Stimulated activated CD4-positive, alpha-beta T cell treated with anti-CD3 and anti-CD28 coated beads, TNF-alpha, amount 100 ng/mL, for 48 hours (primary cell): ENCODE measurements at places on chromosomes 7 and 10.

- DNase-seq = no peak
Measured at GRCh38 chr7:128453836-128454804, 1.6 kb upstream of the HILPDA start.

DNA sequence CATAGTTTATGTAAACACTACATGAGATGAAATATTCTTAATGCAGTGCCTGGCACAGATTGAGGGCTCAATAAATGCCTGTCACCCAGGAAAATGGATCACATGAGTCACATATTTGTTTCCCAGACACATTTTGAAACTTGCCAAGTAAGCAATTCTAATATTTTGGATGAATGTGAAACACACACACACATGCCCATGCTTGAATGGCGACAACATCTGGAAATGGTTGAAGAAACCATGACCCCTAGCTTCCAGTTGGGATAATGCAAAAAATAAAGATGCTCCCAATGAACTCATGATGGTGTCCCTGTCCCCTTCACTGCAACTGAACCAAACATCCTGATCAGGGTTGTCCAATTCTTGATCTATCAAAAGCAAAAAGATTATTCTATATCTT is 797.3 kb downstream of the XPNPEP1 start:
- no peak for DNase-seq

GRCh38 chr7:29196191-29196590 is 1.6 kb downstream of the CHN2 start:
- no peak for DNase-seq

DNA sequence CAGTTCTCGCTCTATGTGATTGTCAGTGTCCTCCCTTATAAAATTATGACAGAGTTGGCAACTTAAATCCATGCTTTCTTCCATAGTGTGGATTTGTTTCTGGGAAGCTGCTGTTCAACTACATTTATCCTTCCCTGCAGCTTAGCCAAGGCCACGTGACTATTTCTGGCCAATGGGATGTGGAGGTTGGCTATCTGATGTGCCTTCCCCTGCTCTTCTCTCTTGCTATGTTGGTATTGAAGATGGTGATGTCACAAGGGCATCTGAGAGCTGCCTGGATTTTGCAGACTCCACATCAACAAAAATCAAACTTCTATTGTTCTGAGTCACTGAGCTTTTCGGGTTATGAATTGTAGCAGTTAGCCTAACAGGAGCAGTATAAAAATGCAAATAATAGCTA is 164.9 kb upstream of the RHOBTB1 start:
- no peak for DNase-seq

DNA sequence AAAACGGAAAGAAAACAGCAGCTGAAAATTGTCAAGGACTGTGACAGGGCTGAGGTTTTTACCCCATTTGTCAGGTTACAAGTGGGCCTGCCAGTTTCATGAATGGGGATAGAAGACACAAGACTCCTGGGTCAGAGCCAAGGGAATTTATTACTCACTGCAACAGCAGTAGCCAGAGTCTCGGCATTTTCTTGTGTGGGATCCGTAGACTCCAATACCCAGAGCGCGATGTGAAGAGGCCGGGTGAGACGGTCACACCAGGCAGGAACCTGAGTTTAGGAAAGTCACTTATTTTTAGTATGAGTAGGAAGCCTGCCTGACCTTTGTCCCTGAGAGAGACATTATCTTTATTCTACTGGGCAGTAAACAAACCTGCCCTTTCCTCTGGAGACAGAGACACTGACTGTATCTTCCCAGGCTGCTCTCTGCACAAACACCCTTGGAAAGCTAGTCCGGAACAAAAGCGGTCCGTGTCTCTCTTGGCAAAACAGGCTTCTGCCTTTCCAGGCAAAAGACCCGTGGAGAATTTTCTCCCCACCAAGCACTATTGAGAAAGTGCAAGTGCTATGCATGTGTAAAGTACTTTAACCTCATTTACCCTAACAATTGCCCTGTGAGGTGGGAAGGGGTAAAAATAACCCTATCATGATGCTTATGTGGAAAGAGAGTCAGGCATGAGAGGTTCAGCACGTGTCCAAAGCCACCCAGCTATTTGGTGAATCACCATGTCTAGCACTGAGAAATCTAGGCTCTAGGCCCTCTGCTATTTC is 58.4 kb downstream of the JCAD start:
- no peak for DNase-seq

GRCh38 chr7:100965723-100966541 is 3.4 kb upstream of the MUC12 start:
- peak; percentile 73 for DNase-seq

DNA sequence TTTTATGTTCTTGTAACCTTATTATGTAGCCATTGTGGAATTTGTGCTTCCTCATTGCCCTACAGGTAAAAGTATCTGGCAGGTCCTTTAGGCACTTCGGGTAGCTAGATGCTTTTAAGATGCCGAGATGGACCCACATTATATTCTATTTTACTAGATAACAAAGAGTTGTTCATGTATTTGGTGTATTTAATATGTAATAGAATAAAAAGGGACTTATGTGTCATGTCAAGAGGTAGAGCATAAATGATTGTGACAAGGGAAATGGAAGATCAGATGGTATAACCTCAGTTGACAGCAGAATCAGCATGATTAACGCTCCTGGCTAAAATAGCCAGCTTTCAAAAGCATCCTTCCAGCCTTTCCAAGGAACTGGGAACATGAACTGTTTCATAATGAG is 50.6 kb downstream of the NPY start:
- DNase-seq = no peak

GRCh38 chr7:157500171-157500960 is 163.6 kb downstream of the DNAJB6 start:
- DNase-seq = no peak

DNA sequence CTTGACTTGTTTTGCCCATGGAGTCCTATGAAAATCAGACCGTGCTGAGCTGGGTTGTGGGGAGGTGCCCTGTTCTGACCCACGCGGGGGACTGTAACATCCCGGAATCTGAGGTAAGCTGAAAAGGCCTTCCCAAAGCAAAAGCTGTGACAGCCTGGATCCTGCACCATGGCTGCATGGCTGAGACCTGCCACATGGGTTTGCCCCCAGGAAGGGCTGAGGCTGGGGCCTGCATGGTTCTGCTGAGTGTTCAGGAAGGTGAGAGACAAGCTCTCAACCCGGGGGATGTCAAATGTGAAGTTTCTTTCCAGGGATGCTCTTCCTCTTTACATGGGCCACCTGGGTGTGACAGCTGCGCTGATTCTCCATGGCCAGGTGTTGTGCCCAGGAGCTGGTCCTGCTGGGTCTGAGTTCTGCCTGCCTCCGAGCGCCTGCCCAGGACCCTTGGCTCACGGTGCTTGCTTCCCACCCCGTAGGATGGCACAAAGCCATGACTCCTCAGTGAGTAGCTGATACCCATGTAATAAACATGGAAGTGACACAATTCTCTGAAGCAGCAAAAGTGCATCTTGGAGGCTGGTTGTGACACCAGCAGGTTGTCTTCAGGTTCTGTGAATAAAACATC is 58.3 kb downstream of the VIPR2 start:
- DNase-seq = no peak

DNA sequence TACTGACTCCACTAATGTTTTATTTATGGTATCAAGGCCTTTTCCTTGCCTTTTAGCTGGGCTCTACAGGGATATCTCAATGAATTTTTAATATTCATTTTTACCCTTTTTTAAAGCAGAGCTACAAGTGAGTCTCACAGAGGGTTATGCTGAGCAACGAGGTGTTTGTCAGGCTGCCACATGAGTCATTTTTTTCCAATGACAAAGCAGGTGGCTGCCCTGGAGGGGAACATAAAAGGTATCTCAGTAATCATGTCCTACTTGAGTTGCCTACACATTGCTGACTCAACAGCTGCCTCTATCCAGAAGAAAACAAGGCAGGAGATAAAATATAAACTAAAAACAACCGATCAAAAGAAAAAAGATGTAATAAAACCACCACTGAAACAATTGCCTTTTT is 1004.9 kb upstream of the POT1 start:
- DNase-seq = no peak
